ENCODE measurements at places on chromosomes 3 and 15. TPM values are rescaled to one million over a fixed set of nuclear protein-coding genes. Genes with fewer than 3 reads are reported as not detected.

CHRNA3 gene
- not detected for total RNA-seq

PCOLCE2 gene
- total RNA-seq, result 148 TPM

CHRFAM7A gene
- total RNA-seq, result 1.2 TPM

OSBPL10 gene
- 4.2 TPM for total RNA-seq

OR4F6 gene
- not detected for total RNA-seq

MAN2A2 gene
- total RNA-seq, result 41.7 TPM

FBXL22 gene
- total RNA-seq, result 13.8 TPM

CCDC191 gene
- 0.75 TPM for total RNA-seq

CEMIP gene
- total RNA-seq, result 0.22 TPM

GRCh38 chr3:10192953-10193691, 28.4 kb downstream of the IRAK2 start:
- H3K27ac ChIP-seq, result peak overlapping the region; percentile 77
- H3K4me3 ChIP-seq, result no peak overlapping the region
- no peaks in the 10 kb centered on the region for H3K36me3 ChIP-seq
- H3K27me3 ChIP-seq, result no peaks in the 10 kb centered on the region
- no peaks in the 10 kb centered on the region for H3K4me1 ChIP-seq
- DNase-seq, result no peak

DNA sequence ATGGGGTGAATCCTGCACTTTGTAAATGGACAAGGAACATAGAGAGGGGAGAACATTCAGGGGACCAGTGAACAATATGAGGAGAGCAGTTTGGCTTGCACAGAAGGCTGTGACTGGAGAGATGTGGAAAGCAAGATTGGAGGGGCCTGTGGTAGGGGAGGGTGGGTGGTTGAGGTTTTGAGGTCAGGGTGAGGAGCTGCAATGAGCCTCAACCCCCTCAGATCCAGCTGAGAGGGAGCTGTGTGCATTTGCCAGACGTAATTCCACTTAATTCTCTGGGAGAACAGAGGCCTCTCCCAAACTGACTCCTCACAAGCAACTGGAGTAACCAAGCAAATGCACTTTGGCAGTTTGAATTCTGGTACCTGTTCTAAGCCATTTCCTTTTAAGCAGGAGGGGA, 253.1 kb upstream of the TRIM42 start:
- peaks cover 17% of the 10 kb centered on the region for H3K4me1 ChIP-seq
- DNase-seq, result peak; percentile 30
- no peak overlapping the region for H3K27ac ChIP-seq
- no peaks in the 10 kb centered on the region for H3K27me3 ChIP-seq

- peaks cover 7% of the 10 kb centered on the region for H3K4me1 ChIP-seq
- DNase-seq, result peak; percentile 60
- no peak overlapping the region for H3K4me3 ChIP-seq
- no peaks in the 10 kb centered on the region for H3K36me3 ChIP-seq
- peak overlapping the region; percentile 38 for H3K27ac ChIP-seq
Observed at GRCh38 chr3:102006812-102007485, 157.6 kb downstream of the NFKBIZ start.

DNA sequence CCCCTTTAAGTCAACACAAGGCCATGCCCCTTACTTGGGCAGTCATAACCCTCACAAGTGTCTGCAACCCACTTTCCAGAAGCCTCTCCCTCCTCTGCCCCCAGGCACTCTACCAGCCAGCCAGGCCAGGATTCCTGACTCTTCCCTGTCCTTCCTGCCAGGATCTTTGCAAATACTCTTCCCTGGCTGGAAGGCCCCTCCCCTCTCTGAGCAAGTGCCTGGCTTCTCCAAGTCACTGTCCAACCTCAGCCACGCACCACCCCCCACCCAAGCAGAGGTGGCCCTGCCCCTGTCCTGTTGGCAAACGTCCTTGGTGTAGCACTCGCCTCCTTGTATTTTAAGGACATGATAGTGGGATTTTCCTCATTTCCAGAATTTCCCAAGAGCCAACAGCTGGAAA, 54.7 kb upstream of the USP3 start:
- no peak for DNase-seq
- no peaks in the 10 kb centered on the region for H3K36me3 ChIP-seq
- H3K4me1 ChIP-seq, result no peaks in the 10 kb centered on the region
- no peak overlapping the region for H3K27ac ChIP-seq

DNA sequence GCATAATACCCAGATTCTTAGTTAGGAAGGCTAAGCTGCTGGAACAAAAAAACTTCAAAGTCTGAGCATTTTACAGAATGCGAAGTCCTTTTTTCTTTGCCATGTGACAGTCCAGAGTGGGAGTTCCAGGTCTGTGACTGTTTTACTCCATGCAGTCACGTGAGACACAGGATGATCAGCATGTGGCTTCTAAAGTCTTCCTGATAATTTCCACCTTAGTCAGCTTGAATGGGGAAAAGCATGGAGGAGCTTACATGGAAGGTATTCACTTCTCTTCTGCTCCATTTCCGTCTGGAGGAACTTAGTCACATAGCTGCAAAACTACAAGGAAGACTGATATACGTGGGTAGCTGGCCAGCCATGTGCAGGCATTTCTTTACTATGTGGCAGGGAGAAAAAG, 1.7 kb downstream of the SNTN start:
- no peak overlapping the region for H3K4me3 ChIP-seq
- DNase-seq, result no peak
- H3K27ac ChIP-seq, result no peak overlapping the region
- no peaks in the 10 kb centered on the region for H3K4me1 ChIP-seq

DNA sequence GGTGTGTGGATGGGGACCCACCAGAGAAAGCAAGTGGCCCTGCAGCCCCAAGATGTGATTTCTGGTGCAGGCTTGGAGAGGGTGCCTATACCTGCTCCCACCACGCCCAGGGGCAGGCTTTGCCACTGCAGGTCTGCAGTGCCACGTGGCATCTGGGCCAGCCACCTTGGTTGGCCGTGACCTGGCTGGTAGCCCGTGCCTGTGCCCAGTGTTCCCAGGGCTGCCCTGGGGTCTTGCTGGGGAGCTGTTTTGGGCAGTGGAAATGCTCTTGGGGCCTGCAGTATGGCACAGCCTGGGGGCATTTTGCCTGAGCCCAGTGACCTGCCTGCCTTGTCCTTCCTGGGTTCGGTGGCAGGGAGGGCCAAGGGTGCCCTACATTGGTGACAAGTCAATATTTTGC, 203.4 kb downstream of the UBE3A start:
- H3K27ac ChIP-seq, result no peak overlapping the region
- H3K36me3 ChIP-seq, result no peaks in the 10 kb centered on the region
- DNase-seq, result no peak
- H3K4me3 ChIP-seq, result no peak overlapping the region

DNA sequence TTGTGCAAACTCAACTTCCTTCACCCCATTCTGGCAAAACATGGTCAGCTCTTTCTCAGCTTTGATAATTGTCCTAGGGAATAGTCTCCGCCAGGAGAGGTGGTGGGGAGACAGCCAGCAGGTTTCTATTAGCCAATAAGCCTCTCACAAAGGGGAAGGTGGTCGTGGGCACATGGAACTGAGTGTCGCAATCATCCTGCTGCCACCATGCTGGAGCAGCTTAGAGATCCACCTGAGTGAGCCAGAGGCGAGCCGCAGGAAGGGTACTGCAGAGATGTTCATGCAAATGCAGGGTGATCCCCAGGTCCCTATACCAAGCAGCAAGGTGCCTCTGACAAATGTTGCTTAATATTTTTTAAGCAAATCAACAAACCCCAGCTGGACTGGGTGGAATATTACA, 182.8 kb downstream of the RORA start:
- H3K36me3 ChIP-seq, result no peaks in the 10 kb centered on the region
- no peaks in the 10 kb centered on the region for H3K27me3 ChIP-seq
- DNase-seq, result no peak
- H3K4me3 ChIP-seq, result no peak overlapping the region
- H3K4me1 ChIP-seq, result peaks cover 3% of the 10 kb centered on the region

DNA sequence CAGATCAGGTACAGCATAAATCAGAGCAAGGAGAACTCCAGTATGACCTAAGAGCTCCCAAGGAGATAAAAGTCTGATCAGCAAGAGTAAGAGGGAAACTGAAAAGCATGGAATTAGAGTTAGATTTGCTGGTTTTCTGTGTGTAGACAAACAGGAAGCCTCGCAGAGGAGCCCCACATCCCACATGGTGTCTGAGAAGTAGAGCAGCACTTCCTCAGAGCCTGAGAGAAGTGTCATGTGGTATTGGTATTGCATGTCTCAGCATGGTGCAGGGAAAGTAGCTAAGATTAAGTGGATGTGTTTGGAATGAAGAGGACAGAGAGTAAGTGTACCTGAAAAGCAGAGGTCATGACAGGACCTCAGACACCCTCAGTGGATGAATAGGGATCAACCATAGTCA, 175.4 kb upstream of the GBE1 start:
- H3K27ac ChIP-seq, result no peak overlapping the region
- DNase-seq, result no peak
- H3K4me3 ChIP-seq, result no peak overlapping the region

DNA sequence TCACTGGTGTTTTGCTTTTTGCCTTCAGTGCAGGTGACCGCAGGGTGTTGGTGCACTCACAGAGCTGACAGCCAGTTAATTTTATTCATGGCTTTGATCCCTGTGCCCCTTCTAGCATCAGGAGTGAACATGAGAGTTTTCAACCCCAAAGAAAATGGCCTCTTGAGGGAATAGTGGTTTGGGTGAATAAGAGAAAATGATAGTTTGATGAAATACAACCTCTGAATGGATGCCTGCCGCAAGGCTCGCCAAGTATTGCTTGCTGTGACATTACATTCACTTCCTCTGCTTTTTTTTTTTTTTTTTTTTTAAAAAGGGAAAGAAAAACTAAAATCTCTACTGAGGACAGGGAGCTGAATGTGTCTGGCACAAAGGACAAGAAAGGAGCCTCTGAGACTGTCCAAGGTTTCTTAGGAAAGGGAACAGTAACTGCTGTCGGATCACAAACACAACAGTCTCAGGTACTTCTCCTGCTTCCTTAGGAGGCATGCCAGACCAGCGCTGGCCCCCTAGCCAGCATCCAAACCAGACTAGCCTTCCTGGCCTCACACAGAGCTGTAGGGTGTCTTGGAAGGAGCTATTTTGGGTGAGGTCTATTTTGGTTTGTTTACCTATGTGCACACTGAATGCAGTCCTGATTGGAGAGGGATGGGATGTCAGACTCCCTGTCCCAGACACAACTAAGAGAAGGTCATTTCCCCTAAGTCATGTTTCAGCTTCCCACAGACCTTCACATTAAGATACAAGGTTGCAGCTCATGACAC, 29.0 kb downstream of the CCDC80 start:
- DNase-seq, result no peak
- peaks cover 4% of the 10 kb centered on the region for H3K36me3 ChIP-seq
- no peak overlapping the region for H3K4me3 ChIP-seq
- no peak overlapping the region for H3K27ac ChIP-seq
- H3K4me1 ChIP-seq, result no peaks in the 10 kb centered on the region

- peak overlapping the region; percentile 95 for H3K27ac ChIP-seq
- no peak for DNase-seq
- peaks cover 14% of the 10 kb centered on the region for H3K36me3 ChIP-seq
- peak overlapping the region; percentile 98 for H3K4me3 ChIP-seq
- H3K27me3 ChIP-seq, result no peaks in the 10 kb centered on the region
Observed at GRCh38 chr15:50909010-50909317, 481 bp downstream of the AP4E1 start.

DNA sequence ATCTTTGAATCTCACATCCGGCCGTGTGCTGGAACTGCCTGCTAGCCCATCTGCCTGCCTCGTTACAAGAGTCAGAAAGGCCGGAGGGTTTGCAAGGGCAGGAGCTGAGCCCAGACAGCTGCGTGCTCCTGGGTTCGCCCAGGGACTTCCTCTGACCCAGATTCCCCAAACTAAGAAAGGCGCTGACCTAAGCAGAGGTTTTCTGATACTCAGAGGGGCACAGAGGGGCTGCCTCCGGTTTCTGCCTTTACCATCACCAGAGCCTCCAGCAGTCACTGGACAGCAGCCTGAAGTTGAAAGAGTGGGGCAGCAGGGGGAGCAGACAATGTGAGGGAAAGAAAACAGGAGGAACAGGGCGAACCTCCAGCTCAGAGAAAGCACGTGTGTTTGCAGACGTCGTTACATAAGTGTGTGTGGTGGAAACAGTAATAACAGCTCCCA, 33.4 kb upstream of the RAD18 start:
- H3K4me1 ChIP-seq, result peaks cover 10% of the 10 kb centered on the region
- no peaks in the 10 kb centered on the region for H3K27me3 ChIP-seq

- H3K27ac ChIP-seq, result no peak overlapping the region
- DNase-seq, result no peak
- no peaks in the 10 kb centered on the region for H3K27me3 ChIP-seq
- no peak overlapping the region for H3K4me3 ChIP-seq
Observed at GRCh38 chr3:73523661-73524060, 101.1 kb downstream of the PDZRN3 start.

- no peaks in the 10 kb centered on the region for H3K4me1 ChIP-seq
- H3K4me3 ChIP-seq, result no peak overlapping the region
- peak; percentile 76 for DNase-seq
- H3K36me3 ChIP-seq, result peaks cover 4% of the 10 kb centered on the region
Observed at GRCh38 chr15:101014921-101015841, 96.0 kb downstream of the LRRK1 start.

- no peak for DNase-seq
- no peak overlapping the region for H3K4me3 ChIP-seq
- no peak overlapping the region for H3K27ac ChIP-seq
- H3K36me3 ChIP-seq, result no peaks in the 10 kb centered on the region
- H3K4me1 ChIP-seq, result no peaks in the 10 kb centered on the region
- no peaks in the 10 kb centered on the region for H3K27me3 ChIP-seq
Observed at GRCh38 chr15:80870893-80871292, 91.7 kb downstream of the CEMIP start.

GRCh38 chr15:49423021-49423420, at the start of gene FGF7:
Gene FGF7 (plus strand): TSS chr15:49423242. CDS start chr15:49424298, 1,056 bp downstream.
- no peak for DNase-seq
- no peaks in the 10 kb centered on the region for H3K27me3 ChIP-seq
- peak within 1 kb of the TSS; percentile 44 for H3K27ac ChIP-seq
- no peaks in the 10 kb centered on the region for H3K4me1 ChIP-seq

- no peaks in the 10 kb centered on the region for H3K36me3 ChIP-seq
- no peaks in the 10 kb centered on the region for H3K27me3 ChIP-seq
- peak overlapping the region; percentile 37 for H3K27ac ChIP-seq
- DNase-seq, result no peak
Observed at GRCh38 chr15:67199881-67200763, 54.3 kb downstream of the AAGAB start.

- H3K27me3 ChIP-seq, result no peaks in the 10 kb centered on the region
- no peaks in the 10 kb centered on the region for H3K36me3 ChIP-seq
- no peak for DNase-seq
- no peak overlapping the region for H3K27ac ChIP-seq
- H3K4me3 ChIP-seq, result no peak overlapping the region
- no peaks in the 10 kb centered on the region for H3K4me1 ChIP-seq
Observed at GRCh38 chr15:91548549-91548948, 305.0 kb upstream of the SLCO3A1 start.

All from right atrium auricular region (tissue), 2 donors.